ENCODE measurements at places on chromosomes 13 and 19. TPM values are rescaled to one million over a fixed set of nuclear protein-coding genes. Genes with fewer than 3 reads are reported as not detected.

CYP4F11 gene
- 0.27 TPM for total RNA-seq

SGCG gene
- total RNA-seq, result not detected

IFNL1 gene
- total RNA-seq, result not detected

LILRA1 gene
- total RNA-seq, result 2.7 TPM

MYO1F gene
- 80.5 TPM for total RNA-seq

ZNF540 gene
- 1.1 TPM for total RNA-seq
